C1 segment of cervical spinal cord (tissue), 14 donors: ENCODE measurements at places on chromosomes 7 and 10.

DNA sequence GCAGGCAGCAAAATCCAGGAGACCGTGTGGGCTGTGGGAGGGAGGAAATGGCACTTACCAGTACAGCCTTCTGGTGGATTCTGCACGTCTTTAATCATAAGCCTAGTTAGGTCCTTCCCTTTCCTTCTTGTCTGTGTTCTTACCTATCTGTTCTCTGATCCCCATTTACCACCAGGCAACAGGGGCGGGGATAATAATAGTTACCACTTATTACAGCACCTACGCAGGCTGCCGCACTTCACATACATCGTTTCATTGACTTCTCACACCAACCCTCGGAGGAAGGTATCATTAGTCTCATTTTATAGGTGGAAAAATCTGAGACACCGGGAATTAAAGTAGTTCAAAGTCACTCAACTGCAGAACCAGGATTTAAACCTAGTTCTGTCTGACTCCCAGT lies 4.5 kb upstream of the EPHA1 start:
- no peak for DNase-seq

- DNase-seq: no peak
Measured at GRCh38 chr10:72062382-72062781, 26.0 kb downstream of the SPOCK2 start.

GRCh38 chr7:47215049-47215448 lies 366.9 kb downstream of the TNS3 start:
- DNase-seq: no peak

DNA sequence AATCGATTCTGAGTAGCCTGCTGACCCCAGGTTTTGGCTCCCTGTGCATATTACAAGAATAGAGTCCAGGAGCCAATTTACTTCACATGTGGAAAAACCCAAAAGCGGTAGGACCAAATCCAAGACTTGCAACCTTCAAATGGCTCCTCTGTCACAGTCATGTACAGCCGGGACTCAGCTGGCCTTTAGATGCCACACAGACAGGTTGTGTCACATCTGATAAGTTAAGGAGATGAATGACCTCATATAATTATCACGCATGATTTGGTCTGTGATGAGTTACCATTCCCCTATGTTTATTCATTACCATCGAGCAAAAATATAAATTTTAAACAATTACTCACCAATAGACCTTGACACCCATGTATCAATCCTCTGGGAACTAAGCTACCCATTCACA lies 14.2 kb downstream of the CACNA2D1 start:
- DNase-seq: no peak

- DNase-seq: no peak
Measured at GRCh38 chr7:15508258-15508657, 53.6 kb downstream of the AGMO start.

DNA sequence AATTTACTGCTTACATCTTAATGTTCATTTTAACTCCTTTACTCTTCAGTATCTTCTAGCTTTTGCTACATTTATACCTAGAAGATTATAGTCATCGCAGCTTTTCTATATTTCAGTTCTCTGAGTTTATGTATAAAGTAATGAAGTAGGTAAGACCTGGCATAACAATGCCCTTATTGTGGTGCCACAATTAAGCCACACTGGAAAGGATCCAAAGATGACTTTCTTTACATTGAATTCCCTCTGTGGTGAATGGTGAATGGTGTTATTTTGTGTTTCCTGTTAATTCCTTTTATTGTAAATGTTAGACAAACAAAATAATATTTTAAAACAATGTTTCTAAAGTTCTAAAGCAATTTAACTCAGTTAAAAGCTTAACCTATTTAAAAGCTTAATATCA lies 36.2 kb downstream of the SEMA3D start:
- no peak for DNase-seq

DNA sequence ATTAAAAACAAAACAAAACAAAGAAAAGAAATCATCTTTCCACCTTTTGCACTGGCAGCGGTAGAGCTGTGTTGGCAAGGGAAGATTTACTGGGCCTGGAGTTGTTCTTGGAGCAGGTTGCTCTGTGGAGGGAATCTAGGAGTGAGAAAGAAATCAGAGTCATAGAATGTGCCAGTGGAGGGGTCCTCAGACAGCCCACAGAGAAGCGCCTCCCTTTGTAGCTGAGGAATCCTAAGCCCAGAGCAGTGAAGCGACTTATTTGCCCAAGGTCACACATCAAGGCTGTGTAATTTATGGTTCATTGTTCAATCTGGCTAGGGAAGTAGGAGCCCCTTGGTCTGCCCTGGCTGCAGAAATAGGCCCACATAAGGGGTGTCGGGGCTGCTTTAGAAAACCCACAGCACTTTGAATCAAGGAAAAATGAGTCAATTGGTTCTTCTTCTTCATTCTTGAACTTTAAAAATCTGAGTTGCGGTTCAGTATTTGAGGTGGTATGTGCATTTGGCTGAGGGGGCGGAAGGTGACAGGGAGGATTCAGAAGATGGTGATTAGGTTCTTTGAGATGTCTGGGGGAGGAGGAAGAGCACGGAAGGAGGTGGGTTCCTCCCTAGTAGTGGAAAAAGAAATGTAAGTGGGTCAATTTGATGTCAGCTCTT lies 253.7 kb downstream of the PTEN start:
- DNase-seq: no peak

- no peak for DNase-seq
Measured at GRCh38 chr7:98163704-98164494, 47.3 kb upstream of the BHLHA15 start.

- DNase-seq: no peak
Measured at GRCh38 chr7:25429731-25430130, 201.4 kb upstream of the NPVF start.

DNA sequence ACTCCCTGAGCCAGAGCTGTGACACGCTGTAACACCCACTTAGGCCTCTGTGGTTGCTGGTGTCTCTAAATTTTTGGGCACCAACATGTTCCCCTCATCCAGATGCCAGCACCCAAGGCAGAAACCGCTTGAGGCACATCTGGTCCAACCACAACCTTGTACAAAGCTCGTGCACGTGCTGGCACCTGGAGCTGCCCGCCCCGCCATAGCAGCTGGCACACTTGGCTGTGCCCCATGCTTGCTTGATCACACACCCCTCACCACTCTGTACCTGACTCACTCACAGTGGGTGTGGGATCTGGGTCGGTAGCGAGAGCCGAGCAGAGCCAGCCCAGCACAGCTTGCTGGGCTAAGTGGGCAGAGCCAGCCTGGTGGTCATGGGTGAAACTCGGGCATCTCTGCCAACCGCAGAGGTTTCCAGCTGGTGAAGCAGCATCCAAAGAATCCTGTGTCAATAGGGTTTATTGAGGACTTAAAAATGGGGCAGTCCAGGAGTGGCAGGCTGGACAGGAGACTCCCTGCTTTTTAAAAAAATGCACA lies 1210.4 kb downstream of the TYW1 start:
- DNase-seq: no peak

DNA sequence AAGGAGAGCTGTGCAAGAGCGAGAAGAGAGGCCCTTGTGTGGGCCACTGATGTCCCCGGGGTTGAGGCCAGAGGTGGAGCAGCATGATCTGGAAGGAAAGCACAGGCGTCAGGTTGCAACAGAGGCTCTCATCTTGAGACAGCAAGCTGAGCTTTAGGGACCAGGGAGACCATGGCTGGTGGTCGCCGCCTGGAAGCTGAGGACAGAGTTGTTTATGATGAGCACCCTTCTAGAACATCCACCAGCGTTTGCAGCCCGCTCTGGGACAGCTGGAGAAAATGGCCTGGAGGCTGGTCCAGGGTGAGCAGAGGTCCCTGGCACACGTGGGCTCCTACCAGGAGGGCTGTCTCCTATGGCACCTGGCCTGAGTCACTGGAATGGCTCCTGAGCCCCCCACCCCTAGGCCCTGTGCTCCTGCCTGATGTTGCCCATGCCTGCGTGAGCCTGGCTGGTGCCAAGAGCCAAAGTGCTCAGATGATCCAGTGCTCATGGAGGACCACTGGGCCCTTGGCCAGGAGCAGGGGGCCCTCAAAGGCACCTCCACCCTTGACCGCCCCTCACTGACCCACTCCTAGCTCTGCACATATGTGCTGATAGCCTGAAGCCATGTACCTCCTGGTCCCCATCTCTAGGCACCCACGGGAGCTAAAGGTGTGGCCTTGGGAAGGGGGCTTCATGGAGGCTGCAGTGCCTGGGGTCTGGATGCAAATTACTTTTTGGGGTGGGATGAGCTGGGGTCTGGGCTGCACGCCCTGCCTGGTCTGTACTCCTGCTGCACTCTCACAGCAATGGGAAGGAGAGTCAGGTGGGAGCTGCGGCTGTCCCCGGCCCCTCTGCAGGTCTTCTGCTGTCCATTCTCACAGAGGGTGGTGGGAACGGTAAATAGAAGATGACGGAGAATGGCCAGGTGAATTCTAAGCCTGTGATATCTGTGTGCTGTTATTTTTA lies 40.1 kb upstream of the RET start:
- DNase-seq: no peak

- DNase-seq: no peak
Measured at GRCh38 chr10:118484152-118484871, 111.1 kb downstream of the PRLHR start.

DNA sequence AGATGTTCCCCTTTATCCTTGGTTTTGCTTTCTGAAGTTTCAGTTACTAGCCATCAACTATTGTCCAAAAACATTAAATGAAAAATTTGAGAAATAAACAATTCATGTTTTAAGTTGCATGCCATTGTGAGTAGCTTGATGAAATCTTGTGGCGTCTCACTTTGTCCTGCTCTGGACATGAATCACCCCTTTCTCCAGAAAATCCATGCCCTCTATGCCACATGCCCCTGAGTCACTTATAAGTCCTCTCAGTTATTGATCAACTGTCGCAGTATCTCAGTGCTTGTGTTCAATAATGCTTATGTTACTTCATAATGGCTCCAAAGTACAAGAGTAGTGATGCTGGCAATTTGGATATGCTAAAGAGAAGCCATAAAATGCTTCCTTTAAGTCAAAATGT lies 208.0 kb upstream of the FERD3L start:
- DNase-seq: no peak

- DNase-seq: no peak
Measured at GRCh38 chr10:48554656-48555055, 50.2 kb downstream of the ARHGAP22 start.

DNA sequence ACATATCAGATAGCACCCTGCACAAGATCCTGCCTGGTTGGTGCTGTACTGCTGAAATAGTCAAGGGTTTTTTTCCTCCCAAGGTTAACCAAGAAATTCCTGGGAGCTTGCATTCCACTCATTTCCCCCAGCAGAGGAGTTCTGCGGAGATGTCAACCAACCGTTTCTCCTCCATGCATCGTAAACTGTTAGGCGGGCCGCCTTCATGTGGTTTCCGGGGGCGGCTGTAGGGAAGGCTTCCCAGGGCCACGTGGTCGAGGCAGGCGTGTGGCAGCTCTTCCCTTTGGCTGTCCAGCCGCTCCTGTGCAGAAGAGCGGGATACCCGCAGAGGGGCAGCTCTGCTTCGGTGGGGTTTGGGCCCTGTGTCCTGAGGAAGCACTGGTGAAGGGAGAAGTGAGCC lies 113.7 kb downstream of the RGS10 start:
- no peak for DNase-seq

- DNase-seq: no peak
Measured at GRCh38 chr10:72015841-72016240, 51.6 kb downstream of the CHST3 start.

GRCh38 chr7:114409750-114410149 lies 4.9 kb upstream of the FOXP2 start:
- DNase-seq: no peak

DNA sequence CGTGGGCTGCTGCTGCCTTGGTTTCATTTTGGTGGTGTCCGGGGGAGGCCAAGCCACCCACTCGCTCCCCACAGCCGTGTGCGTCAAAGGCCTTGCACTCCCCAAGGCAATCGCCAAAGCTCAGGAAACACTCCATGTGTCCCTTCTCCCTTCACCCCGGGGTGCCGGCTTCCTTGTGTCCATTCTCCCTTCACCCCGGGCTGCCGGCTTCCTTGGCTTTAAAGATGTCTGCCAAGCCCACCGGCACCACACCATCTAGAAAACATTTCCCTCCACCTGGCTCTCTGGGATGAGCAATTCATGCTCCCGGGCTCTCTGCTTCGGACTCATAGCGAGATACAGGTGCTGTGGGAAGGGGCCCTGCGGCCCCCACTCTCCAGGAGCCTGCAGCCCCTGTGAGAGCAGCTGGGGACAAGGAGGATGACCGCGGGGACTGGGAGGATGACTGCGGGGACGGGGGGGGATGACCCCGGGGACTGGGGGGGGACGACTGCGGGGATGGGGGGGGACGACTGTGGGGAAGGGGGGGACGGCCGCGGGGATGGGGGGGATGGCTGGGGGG lies 322.1 kb downstream of the DNAJB6 start:
- no peak for DNase-seq

- DNase-seq: peak; percentile 39
Measured at GRCh38 chr7:135510592-135511183, 786 bp upstream of the CNOT4 start.

GRCh38 chr10:19252531-19252930 lies 203.9 kb downstream of the MALRD1 start:
- no peak for DNase-seq

DNA sequence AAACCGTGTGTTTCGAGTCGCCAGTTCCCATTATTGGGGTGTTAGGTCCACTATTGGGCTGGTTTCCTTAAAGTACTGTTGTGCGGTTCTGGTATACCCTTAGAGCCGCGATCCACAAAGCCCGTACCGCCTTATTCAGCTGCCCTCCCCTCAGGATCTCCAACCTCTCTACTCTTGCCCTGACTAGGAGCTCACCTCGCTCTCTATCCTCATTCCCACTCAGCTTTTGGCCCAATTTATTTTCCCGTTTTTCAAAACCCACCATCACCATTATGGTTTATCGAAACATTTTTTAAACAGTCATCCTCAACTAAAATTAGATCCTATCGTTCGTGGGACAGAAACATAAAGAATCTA lies 461 bp upstream of the ETV1 start:
- no peak for DNase-seq

- no peak for DNase-seq
Measured at GRCh38 chr10:114404171-114405010, at the start of gene AFAP1L2. TSS of gene AFAP1L2 (minus strand) at chr10:114404502. CDS start at chr10:114404455, 47 bp downstream.

DNA sequence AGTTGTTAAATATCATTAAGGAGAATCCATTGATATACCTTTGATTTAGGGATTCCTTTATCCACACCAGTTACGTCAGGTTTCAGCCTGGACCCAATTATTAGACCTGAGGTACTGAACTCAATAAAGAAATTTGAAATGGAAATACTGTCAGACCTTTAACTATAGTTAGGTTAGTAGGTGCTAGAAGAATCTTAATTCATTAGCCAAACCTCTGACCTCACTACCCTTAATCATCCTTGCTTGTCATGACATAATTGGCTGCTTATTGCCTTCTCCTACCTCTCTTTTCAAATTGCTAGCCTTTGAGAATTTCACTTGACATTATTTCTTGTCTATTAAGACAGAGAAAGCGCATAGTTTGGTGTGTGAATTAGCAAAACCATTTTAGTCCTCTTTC lies 27.1 kb downstream of the SMNDC1 start:
- DNase-seq: no peak

DNA sequence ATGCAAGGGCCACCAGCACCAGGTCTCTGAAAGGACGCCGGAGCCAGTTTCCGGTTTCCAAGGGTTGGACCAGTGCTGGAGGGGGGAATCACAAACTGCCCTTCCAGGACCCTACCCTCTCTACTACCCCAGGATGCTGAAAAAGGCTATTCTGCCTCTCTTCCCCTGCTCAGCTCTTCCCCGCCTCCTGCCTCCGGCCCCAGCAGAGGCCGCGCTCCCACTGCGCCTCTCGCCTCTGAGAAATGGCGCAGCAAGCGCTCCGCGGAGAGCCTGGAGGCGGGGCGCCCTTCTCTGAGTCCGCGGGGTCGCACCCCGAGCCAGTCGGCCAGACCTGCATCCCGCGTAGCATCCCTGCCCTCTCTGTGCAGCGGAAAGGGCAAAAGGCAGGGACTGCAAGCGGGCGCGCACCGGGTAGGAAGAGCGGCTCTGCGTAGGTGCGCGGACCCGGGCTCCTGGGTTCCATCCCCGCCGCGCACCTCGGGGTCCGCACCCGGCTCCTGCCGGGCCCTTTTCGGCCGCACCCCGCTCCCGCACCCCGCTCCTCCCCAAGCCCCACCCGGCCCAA lies 476 bp upstream of the RET start:
- DNase-seq: no peak
